ENCODE measurements at places on chromosomes 4 and X. TPM values are rescaled to one million over a fixed set of nuclear protein-coding genes. Genes with fewer than 3 reads are reported as not detected.

GRCh38 chr4:176539785-176540175 is 220.0 kb downstream of the SPCS3 start:
- no peak for DNase-seq

- DNase-seq = no peak
Measured at GRCh38 chr4:150476776-150477175, 105.2 kb upstream of the MAB21L2 start.

GRCh38 chrX:19368576-19368975 is 24.8 kb downstream of the PDHA1 start:
- no peak for DNase-seq

DNA sequence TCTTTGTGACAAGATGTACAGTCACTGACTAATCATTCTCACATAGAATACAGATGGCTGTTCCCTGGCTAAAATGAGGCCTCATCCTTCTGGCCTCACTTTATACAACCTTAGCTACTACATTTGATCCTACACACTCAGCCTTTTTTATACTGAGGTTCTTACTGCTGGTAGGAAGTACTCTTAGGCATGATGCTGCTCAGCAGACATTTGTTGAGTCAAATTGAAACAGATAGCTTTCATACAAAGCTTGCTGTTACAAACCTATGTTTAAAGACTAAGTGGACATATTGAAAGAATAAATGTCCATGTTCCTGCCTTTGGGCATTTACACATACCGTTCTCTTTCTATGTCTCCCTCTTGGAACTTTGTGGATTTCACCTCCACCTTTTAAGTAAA is 154.9 kb downstream of the NPFFR2 start:
- DNase-seq = no peak

ARAP2 gene
- 27.0 TPM for total RNA-seq

GRCh38 chr4:8220661-8221450 is 21.8 kb downstream of the SH3TC1 start:
- DNase-seq = no peak

GRCh38 chrX:44971674-44972073 is 98.7 kb downstream of the KDM6A start:
- no peak for DNase-seq

GRCh38 chr4:98653890-98654867 is 4.2 kb downstream of the TSPAN5 start:
- no peak for DNase-seq

- no peak for DNase-seq
Measured at GRCh38 chr4:106493086-106493485, 124.5 kb upstream of the GIMD1 start.

PNCK gene
- total RNA-seq = 1.2 TPM

DNA sequence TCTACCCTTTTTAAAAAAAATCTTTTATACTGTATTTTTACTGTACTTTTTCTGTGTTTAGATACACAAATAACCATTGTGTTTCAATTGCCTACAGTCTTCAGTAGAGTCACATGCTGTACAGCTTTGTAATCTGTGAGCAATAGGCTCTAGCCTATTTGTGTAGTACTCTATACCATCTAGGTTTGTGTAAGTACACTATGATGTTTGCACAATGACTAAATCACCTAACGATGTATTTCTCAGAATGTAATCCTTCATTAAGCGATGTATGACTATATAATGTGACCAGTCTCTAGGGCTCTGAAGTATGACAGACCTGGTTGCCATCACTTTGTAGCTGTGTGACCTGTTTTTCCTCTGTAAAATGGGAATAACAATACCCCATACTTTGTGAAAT is 14.2 kb upstream of the DCAF4L1 start:
- DNase-seq = no peak

DNA sequence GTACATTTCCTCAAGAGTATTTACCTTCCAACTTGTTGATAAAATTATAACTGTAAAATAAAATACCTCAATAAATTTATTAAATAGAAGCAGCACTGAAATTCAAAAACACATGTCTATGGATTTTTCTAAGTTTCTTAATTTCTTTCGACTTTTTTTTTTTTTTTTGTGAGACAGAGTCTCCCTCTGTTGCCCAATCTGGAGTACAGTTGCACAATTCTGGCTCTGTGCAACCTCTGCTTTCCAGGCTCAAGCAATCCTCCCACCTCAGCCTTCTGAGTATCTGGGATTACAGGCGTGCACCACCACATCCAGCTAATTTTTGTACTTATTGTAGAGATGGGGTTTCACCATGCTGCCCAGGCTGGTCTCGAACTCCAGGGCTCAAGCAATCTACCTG is 79.8 kb downstream of the IQCM start:
- DNase-seq = no peak

GLUD2 gene
- 0.14 TPM for total RNA-seq

DNA sequence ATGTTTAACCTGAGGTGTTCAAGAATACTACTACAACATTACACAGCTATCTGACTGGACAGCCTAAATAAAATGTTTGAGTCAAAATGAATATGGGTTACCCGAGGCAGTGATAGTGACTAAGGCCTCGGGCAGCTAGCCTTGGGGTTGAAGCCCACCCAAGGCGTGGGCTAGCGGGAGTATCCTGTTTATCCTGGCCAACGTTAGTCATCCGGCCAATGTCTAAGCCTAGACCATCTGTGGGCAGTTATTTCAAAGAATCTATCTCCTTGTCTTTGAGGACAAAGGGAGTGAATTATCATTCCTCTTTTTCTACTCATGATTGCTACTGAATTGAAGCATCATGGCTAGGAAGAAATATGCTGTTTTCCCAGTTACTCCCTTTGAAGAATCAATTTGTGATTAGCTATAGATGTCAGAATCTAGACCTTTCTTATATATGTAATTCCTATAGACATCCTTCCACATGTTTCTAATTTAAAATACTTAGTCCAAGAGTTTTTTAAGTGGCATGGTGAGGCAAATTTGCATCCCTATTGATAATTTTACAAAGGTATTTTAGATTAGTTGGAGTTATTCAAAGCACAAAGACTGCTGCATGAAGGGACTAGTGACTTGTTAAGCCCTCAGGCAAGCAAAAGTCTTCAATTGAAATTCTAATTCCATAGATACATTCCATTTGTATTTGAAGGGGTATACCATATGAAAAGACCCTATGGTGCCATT is 6.0 kb upstream of the PDGFC start:
- DNase-seq = no peak

- DNase-seq = no peak
Measured at GRCh38 chrX:102833136-102833535, 103.9 kb upstream of the RAB40AL start.

DNA sequence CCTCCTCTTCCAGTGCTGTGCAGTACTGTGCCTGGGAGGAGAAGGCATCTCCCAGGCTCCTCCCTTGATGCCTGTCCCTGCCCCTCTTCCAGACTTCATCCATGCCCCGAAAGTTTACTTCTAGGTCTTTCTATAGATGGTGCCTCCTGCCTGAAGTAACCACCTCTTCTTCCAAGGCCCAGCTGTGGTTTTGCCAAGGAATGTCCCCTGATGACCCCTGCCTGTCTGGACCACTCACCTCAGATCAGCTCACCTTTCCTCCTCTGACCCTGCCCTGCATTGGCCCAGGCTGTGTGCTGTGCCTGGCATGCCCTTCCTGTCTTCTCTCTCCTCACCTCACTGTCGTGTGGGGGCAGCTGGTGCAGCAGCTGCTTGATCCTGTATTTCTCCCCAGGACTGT is 6.8 kb downstream of the PRICKLE3 start:
- no peak for DNase-seq

DNA sequence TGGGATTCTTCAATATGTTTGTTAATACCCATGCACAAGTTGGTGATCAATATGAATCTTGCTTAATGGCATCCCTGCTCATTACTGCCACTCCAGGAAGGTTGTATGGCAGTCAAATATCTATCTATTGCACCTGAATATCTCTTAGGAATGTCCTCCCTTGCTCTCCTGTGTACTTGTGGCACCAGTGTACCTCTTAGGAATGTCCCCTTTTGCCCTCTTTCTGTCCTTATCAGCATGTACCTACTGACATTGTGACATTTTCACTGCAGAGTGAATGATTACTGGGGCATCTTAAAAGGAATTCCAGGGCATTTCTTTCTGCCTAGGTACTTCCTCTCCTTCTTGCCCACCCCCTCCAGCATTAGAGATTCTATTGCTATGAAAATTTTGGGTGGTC is 163.8 kb upstream of the CENPE start:
- no peak for DNase-seq

DNA sequence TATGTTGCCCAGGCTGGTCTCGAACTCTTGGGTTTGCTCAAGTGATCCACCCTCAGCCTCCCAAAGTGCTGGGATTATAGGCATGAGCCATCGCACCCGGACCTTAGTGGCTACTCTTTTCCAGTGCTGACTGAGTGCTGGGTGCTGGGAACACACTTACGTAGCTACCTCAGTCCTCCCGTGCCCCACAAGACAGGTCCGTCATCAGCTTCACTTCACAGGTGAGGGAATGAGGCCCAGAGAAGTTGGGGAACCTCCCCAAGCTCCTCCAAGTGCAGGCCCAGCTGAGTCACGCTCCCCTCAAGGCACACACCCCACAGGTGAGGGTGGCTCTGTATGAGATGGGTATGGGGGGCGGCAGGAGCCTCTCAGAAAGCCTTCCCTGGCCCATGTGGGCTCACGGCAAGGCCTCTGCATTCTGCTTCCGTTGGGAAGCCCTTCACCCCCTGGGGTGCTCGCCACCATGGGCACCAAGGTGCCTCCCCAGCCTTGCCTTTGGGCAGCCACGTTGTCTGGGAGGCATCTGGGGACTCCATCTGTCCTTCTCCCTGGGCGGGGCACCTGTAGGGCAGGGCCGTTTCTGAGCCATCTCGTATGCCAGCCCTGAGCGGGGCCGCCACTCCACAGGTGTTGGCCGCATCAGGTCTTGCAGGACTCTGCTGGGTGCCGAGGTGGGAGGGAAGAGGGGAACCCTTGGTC is 28.4 kb downstream of the NSG1 start:
- no peak for DNase-seq

- DNase-seq = no peak
Measured at GRCh38 chr4:168839758-168840391, 170.2 kb downstream of the CBR4 start.

DNA sequence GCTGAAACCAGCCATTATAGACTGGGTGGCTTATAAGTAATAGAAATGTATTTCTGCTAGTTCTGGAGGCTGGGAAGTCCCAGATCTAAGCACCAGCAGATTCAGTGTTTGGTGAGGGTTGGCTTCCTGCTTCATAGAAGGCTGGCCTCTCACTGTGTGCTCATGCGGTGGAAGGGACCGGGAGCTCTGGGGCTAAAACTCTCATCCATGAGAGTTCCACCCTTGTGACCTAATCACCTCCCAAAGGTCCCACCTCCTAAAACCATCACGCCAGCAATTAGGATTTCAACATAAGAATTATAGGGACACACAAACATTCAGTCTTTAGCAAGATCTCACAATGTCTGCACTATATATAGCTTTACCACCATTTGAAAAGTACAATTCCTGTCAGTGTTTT is 215.2 kb downstream of the CBR4 start:
- no peak for DNase-seq

GRCh38 chrX:153423652-153424051 is 12.4 kb downstream of the ZFP92 start:
- no peak for DNase-seq

ODAPH gene
- not detected for total RNA-seq

DNA sequence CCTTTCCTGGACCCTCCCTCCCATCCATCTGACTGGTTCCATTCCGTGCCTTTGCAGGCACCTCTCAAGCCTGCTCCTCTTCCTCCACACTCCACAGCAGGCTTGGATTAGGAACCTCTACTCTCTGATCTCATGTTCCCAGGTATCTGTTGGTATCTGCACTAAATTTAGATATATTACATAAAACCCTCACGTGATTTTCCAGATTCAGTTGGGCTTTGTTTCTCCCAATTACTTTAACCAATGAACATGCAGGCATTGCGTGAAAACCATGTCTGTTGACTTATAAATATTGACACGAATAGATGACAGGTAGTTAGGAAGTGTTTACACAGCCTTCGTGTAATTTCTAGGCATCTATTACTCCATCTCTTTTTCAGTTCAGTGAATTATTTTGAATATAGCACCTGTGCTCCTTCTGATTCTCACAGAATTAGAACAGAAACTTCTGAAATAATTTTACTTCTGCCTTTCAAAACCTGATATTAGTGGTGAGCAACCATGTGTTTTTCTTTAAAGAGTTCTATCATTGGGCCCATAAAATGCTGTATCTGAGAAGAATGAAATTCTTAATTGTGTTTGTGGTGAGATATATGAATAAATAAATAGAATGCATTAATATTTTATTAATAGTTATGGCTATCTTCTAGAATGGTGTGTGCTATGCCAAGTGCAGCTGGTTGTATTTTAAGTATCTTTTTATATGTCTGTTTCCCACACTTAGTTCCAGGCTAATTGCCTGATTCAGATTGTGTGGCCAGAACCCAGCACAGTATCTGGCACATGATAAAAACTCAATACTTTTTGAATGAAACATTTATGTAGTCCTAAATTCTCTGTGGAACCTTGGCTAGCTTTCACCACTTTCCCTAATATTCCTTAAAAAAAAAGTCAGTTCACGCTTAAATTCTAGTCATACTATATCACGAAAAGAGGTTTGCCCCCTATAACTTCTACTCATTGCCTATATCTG is 304.8 kb downstream of the QDPR start:
- no peak for DNase-seq

SORCS2 gene
- not detected for total RNA-seq

GRCh38 chr4:1658146-1658545 is 26.0 kb downstream of the FAM53A start:
- DNase-seq = no peak

- DNase-seq = no peak
Measured at GRCh38 chrX:12906046-12906761, at the start of gene TLR8. TLR8 (plus strand) TSS chrX:12906620; CDS start chrX:12906707, 87 bp downstream.

NPNT gene
- not detected for total RNA-seq

- DNase-seq = no peak
Measured at GRCh38 chrX:3175659-3176438, 134.6 kb downstream of the ARSF start.

GRCh38 chr4:8910100-8910821 is 38.6 kb upstream of the HMX1 start:
- no peak for DNase-seq

- no peak for DNase-seq
Measured at GRCh38 chrX:133608406-133608805, 193.1 kb upstream of the GPC4 start.

BEX1 gene
- 0.84 TPM for total RNA-seq

IQCM gene
- not detected for total RNA-seq

DNA sequence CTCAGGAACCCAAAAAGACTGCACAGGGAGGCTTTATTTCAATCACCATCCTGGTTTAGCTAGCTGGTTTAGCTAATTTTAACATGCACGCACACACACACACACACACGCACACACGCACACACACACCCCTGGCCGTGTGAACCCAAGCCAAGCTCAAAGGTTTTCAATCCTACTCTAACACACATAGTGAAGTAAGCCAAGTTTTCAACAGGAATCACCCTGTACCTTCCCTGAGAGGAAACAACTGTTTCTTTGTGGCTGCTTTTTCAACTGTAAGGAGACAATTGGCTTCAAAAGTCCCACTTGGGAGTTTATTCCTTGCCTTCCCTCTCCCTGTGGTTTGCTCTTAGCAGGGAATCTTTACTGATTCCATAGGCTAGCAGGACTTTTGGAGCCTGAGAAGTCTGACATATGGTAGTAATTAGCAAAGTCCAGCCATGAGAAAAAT is 98.9 kb upstream of the BMP3 start:
- DNase-seq = no peak

GPAT3 gene
- total RNA-seq = 2.5 TPM
